Activated gamma-delta T cell (primary cell): ENCODE measurements at places on chromosomes 7 and 10.

- no peak for DNase-seq
Observed at GRCh38 chr10:71854031-71854430, 3.0 kb upstream of the PSAP start.

- DNase-seq: no peak
Observed at GRCh38 chr10:58615237-58615935, 102.7 kb downstream of the BICC1 start.

- DNase-seq: no peak
Observed at GRCh38 chr7:69773535-69774225, 175.4 kb downstream of the AUTS2 start.

DNA sequence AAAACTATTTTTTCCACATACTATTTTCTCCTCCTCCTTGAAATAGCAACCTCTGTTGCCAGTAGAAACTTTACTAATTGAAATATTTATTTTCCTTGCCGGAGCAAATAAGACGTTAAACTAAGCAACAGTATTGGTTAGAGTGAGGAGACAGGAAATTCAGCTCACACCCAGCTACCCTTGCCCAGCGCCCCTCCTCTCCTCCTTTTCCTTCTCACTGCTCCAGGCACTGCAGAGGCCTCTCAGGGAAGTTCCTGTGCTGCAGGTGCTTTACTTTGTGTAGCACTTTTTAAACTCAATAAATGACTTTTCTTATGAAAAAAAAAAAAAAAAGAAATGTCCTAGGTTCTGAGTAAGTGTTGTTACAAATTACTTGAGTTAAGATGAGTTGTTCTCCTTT, 134.0 kb downstream of the SEMA3E start:
- no peak for DNase-seq
